ENCODE measurements at places on chromosomes 7 and 10. TPM values are rescaled to one million over a fixed set of nuclear protein-coding genes. Genes with fewer than 3 reads are reported as not detected.
A peak's percentile ranks its signal among the peaks of the same experiment; 100 is the strongest.

- DNase-seq = no peak
Measured at GRCh38 chr10:114754445-114755320, 66.9 kb upstream of the FHIP2A start.

GRCh38 chr7:150968734-150969372 is 9.3 kb downstream of the KCNH2 start:
- DNase-seq = no peak

DNA sequence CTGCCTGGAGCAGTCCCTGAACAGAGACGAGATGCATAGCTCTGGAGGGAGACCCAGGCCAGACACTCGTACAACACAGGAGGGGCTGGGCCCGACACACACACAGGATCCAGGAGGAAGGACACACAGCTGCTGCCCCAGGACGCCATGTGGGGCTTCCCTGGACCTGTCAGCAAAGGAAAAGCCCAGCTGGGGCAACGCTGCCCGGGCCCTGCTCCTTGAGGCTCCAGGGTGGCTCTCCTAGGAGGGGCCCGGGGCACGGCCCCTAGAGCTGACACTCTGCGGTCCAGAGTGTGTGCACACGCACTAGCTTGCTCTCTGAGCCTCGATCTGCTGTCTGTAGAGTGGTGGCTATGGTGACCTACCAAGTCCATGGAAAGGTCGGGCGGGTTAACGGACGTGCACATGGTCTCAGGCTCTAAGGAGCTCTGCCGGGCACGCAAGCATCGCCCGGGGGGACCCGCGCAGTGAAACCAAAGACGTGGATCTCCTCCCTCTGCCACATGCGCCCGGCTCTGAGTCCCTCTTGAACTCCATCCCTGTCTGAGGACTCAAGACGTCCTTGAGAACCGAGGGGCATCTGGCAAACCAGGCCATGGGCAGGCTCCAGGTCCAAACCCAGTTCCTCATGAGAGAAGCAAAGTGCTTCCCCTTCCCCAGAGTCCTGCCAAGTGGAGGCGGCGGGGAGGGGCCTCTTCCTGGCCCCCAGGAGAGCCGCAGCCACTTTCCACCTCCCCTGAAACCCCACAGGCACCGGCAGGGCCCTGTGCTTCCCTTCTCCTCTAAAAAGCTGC is 279.0 kb downstream of the ELFN1 start:
- DNase-seq = no peak

DNA sequence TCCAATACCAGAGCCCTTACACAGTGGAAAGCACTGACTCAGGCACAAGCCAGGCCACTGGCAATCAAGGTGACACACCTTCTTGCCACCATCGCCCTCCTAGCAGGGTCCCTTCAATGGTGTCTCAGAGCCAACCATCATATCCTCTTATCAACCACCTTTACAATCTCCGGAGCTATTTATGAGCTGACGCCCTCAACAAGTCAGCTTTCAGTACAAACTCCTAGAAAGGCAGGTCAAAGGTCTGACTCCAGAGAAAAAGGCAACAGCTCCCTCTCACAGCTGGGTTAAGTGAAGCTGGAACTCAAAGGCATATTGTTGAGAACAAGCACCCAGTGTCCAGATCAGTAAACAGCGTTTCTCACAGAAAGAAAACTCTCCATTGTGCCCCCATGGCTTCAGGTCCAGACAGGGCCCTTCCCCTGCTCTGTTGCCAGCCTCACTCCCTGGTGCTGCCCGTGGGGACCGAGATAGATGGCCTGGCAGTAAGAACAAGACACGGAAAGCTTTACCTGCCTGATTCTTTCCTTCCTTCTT is 2.4 kb downstream of the ZNF3 start:
- DNase-seq = no peak

- peak; percentile 18 for DNase-seq
Measured at GRCh38 chr10:33509231-33509831, 174.9 kb upstream of the NRP1 start.

DNA sequence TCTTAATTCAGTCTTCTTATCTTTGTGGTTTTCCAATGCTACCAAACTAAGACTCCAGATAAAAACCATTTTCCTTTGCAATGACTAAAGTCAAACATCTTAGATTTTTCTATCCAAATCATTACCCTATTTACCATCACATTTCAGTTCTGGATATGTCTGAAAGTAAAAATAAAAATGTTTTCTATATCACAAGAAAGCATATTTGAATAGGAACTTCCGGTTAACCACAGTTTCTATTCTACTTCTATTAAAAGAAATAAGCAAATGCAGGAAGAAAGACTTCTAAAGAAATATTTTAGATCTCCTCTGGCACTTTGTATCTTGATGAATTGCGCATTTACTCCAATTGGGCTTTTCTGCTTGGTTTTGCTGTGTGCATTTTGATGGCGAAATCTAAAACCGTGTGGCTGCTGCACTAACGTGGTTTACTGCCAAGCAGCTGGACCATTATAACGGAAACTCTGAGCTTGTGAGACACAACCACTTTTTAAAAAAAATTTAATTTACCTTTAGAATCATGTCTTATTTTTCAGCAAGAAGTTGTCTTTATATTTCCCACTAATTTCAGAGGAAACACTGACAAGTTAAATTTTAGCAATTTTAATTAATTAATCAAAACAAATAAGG is 146.1 kb downstream of the VPS50 start:
- DNase-seq = no peak

DNA sequence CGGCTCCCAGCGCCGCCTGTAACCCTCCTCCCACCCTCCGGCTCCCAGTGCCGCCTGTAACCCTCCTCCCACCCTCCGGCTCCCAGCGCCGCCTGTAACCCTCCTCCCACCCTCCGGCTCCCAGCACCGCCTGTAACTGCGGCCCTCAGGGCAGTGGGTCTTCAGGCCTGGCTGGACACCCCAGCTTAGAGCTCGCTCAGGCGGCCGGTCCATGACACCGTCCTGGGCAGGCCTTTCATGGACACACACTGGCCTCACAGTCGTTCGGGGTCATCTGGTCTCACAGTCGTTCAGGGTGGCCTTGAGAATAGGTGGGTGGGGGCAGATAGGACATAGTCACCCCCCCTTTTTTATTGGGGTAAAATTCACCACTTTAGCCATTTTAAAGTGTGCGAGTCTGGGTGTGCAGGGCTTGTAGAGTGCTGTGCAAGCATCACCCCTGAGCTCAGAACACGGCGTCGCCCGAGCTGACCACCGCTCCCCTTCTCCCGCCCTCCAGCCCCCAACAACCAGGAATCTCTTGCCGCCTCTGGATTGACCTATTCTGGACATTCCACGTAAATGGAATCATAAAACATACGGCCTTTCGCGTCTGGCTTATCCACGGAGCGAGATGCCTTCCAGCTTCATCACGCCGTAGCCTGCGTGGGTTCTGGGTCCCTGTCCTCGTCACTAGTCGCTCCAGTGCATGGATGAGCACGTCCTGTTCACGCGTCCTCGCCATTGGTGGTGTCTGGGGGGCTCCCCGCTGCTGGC is 41.1 kb upstream of the CFAP46 start:
- DNase-seq = no peak

DNA sequence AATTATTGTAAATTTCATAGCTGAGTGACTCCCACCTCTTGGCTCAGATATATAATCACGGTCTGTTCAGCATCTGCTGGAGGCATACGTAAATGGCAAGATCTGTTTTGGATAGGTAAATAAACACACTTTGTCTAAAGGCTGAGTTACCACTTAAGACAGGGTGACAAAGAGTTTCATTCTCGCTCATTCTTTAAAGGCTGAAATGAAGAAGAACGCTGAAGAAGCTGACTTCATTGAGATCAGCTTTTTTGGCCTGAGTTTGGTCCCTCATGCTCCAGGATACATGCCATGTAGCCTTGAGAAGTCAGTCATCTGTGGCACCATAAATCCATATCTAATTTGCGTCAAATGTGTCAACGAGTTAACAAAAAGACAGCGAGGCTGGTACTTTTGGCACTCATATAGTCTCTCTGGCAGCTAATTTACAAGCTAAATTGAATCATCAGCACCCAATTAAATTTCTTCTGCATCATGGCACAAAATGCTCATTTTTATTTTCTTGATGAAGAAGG is 309.9 kb downstream of the GPAM start:
- no peak for DNase-seq

DNA sequence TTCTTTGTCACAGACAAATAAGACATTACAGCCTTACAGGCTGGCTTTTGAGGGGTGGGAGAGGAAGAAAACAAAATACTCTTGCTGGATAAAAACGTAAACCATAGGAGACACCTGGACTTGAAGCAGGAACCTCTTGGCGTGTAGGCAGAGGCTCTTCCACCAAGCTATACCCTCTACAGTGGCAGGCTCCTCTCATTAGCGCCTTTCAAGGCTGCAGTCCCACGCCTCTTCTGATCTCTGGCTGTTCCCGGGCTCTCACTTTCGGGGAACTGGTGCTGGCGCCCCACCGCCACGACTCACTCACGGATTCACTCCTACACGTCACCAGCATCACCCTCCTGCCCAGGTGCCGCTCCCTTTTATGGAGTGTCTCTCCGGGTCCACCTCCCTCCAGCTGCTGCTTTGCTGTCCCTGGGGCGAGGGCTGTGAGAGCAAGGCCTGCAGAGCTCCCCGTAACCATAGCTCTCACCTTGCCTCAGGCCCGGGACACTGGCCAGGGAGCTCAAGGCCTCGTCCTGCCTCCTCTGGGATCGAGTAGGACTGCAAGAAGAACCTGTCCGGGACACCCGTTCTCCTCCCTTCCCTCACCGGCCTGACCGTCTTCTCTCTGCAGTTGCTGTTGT is 62.6 kb downstream of the ZNF777 start:
- peak; percentile 24 for DNase-seq

DNA sequence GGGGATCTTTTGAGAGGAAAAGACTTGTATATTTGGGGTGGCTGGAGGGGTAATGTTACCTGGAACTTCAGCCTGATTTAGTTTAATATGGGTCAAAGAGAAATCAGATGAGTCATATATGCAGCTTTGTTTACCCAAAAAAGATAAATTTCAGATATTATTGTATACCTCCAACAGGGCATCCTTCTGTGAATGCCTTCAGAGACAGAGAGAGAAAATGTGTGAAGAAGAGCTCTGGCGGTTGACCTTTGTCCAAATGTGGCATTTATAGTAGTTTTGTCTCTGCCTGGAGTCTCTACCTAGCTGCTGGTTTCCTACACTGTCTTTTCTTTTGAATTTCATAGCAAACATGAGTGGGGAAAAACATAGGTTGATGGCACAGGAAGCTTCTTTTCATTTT is 21.6 kb downstream of the LRMDA start:
- no peak for DNase-seq

DNA sequence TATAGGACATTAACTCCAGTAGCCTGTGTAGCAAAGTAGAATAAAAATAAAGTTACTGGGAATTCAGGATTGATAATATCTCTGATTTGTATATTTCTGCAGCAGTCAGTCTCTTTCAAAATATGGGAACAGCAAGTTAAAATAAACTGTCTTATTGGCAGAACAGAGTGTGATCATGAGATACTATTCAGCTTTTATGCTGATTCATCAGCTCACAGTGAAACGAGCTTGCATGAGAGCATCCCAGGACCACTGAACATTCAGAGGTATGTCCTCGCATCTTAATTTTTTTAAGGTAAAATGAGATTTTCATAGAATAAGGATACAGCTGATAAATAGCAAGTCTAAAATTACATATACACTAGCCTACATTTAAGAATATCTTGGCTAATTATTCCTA is 282.5 kb upstream of the MYO3A start:
- DNase-seq = no peak

DNA sequence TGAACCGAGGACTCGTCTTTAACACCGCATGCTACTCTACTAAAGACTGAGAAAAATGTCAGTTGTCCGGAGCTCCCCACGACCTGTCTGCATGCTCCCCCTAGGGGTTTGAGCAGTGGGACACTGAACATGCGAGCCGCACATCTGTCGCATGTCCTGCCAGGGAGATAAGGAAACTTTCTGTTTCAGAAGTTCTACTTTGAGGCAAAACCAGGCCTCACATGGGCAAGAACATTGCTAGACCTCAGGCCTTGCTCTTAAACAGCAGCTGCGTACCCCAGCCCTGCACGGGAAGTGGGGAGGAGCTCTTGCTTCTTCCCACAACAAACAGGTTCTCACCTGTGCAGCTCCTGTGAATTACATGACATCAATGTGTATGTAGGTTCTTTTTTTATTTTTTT is 30.3 kb upstream of the HERPUD2 start:
- DNase-seq = peak; percentile 27

DNA sequence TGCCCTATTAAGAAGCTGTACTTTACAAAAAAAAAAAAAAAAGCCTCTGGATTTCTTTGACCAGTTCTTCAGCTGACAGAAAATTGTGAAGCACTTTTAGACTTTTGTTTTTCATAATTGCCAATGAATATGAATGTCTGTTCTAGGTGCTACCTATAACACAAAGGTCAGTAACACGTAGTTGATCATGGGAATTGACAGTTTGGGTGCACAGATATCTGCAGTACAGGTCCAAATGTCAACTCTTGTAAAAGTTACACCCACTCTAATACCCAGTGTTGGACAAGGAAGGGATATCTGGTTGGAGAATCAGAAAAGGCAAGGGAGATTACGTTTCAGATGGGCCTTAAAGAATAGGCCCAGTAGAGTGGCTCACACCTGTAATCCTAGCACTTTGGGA is 1.8 kb downstream of the REEP3 start:
- no peak for DNase-seq

DNA sequence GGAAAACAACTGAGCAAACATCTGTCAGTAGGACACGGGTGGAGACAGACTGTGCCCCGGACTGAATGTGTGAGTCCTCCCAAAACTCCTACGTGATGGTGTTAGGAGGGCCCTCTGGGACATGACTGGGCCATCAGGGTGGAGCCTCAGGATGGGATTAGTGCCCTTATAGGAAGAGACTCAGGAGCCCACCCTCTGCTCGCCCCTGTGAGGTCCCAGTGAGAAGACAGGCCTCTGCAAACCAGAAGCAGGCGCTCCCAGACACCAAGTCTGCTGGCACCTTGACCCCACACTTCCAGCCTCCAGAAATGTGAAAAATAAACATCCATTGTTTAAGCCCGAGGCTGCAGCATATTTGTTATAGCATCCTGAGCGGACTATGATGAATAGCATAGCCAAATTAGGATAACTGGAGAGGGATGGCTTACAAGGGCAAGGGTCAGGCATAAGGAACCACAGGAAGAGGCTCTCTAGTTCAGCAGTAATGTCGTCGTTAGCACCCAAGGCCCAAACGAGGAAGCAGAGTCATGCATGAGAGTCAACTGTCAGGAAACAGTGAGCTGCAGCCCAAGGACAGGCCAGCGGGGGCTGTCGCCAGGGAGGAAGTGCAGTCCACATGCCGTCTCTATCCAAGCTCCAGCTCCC is 50.6 kb downstream of the PTPRN2 start:
- no peak for DNase-seq

The FAM170B gene
- not detected for total RNA-seq

The RAB19 gene
- total RNA-seq = 15.0 TPM

The NRCAM gene
- total RNA-seq = 6.8 TPM

The NPFFR1 gene
- 0.08 TPM for total RNA-seq
